ENCODE measurements at places on chromosomes 5 and 9. TPM values are rescaled to one million over a fixed set of nuclear protein-coding genes. Genes with fewer than 3 reads are reported as not detected.

DNA sequence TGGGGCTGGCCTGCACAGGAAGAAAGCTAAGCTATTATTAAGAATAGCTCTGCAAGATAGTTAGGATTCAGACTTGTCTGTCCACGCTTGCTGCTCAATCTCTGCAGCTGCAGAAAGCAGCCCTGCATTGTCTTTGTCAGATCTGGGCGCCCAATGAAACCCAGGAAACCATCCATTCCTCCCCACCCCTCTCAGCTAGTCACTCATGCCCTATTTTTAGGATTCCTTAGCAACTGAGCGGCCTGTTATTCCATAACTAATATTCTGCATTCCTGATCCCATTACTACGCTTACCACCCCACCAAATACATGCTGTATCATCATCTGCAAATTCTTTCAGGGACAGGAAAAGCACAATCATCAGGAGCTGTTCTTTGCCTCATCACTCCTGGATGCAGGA, 52.9 kb upstream of the APC start:
- no peaks in the 10 kb centered on the region for H3K4me1 ChIP-seq
- peak overlapping the region; percentile 55 for H3K27ac ChIP-seq
- DNase-seq: peak; percentile 41
- no peak overlapping the region for H3K4me3 ChIP-seq
- no peaks in the 10 kb centered on the region for H3K36me3 ChIP-seq

DNA sequence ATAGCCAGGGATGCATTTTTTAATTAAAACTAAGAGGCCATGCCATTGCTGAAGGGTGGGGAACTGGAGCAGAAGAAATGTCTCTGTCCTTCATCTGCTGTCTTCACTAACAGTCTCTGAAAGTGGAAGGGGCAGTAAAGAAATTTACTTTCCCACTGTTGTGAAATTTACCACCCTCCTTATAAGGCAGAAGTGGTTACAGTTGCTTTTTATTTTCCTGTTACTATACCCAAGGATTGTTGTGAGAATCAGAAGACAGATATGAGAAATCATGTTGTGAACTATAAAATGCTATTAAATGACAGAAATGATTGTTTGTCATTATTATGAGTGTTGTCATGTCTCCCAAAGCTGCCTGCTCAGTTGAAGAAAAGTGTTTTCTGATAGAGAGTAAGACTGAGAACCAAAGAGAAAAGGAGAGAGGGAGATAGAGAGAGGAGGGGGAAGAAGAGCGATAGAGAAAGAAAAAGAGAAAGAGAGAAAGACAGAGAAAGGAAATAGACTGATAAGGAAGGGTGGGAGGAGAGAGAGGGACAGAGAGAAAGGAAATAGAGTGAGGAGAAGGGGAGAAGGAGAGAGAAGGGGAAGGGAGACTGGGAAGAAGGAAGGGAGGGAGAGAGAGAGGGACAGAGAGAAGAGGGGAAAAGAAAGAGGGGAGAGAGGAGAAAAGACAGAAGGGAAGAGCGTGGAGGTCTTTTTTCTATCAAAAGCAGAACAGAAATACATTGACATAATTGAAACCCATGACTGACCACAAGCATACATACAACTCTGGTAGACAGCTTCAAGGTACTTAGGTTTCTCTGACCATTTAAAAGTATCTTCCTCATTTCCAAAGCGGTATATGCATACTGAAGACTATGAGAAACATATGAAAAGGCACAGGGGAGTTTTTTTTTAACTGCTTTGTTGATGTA, 22.5 kb downstream of the SEC61B start:
- DNase-seq: no peak
- H3K27ac ChIP-seq: no peak overlapping the region

- H3K36me3 ChIP-seq: no peaks in the 10 kb centered on the region
- DNase-seq: no peak
- H3K4me1 ChIP-seq: no peaks in the 10 kb centered on the region
- H3K4me3 ChIP-seq: no peak overlapping the region
- no peak overlapping the region for H3K27ac ChIP-seq
- H3K27me3 ChIP-seq: no peaks in the 10 kb centered on the region
Measured at GRCh38 chr5:111856876-111857466, 100.0 kb upstream of the NREP start.

GRCh38 chr5:15574806-15575325, 74.9 kb downstream of the FBXL7 start:
- no peaks in the 10 kb centered on the region for H3K27me3 ChIP-seq
- H3K4me1 ChIP-seq: peaks cover 50% of the 10 kb centered on the region
- H3K36me3 ChIP-seq: no peaks in the 10 kb centered on the region
- no peak for DNase-seq
- no peak overlapping the region for H3K4me3 ChIP-seq

- no peaks in the 10 kb centered on the region for H3K27me3 ChIP-seq
- DNase-seq: no peak
- H3K4me3 ChIP-seq: no peak overlapping the region
- H3K27ac ChIP-seq: no peak overlapping the region
Measured at GRCh38 chr5:73911761-73912393, 285.9 kb downstream of the ARHGEF28 start.

GRCh38 chr5:128424646-128425045, 113.4 kb downstream of the FBN2 start:
- no peaks in the 10 kb centered on the region for H3K4me1 ChIP-seq
- no peak for DNase-seq
- no peak overlapping the region for H3K4me3 ChIP-seq
- no peak overlapping the region for H3K27ac ChIP-seq
- no peaks in the 10 kb centered on the region for H3K27me3 ChIP-seq

DNA sequence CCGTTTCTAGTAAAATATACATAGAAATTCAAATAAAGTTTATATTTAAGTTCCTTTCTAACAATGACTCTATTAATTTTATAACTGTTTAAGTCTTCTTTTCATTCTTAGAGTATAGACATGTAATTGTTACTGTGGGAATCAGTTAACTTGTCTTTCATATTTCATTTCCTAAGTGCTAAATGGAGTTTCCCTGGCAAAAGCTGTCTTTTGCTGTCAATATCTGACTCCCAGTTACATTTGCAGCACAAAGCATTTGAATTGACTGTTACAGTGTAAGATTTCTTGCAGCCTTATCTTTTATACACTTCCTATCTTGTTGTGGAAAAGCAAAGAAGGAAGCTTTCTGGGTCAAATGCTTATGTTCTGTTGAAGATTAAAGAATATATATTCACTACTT, 1026.3 kb downstream of the CDH9 start:
- no peak overlapping the region for H3K27ac ChIP-seq
- no peak overlapping the region for H3K4me3 ChIP-seq
- no peaks in the 10 kb centered on the region for H3K36me3 ChIP-seq

DNA sequence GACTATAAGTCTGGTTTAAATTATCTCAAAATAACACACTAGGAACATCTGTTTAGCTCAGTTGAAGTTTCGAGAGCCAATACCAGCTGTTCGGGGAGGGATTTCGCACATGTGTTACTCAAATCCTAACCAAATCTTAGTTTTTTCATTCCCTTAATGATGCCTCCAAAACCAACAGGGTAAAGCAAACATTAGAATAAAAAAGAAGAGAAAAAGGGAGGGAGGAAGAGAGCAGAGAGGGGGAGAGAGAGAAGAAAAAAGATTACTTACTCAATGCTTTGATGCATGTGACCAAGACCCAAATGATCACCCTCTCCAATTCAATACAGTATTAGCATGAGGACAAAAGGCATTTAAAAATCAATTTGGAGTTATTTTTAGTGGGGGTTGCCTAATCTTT, 86.0 kb upstream of the NR5A1 start:
- no peak overlapping the region for H3K4me3 ChIP-seq
- no peaks in the 10 kb centered on the region for H3K4me1 ChIP-seq
- DNase-seq: no peak
- H3K27me3 ChIP-seq: no peaks in the 10 kb centered on the region

DNA sequence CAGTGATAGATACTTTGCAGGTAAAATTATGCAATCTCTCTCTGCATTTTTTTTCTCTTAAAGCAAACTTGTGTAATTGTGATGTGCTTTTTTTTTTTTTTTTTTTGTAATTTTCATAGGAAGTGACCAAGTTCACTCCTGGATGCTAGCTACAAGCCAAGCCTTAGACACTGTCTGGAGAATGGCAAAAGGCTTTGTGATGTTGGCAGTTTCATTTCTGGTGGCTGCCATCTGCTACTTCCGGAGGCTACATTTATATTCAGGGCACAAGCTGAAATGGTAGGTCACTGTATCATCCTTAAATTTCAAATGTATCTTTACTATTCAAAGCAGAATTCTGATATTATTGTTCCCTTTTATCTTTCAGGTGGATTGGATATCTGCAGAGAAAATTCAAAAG, 19.3 kb downstream of the OTULINL start:
- H3K27ac ChIP-seq: no peak overlapping the region
- no peaks in the 10 kb centered on the region for H3K27me3 ChIP-seq
- H3K4me1 ChIP-seq: no peaks in the 10 kb centered on the region
- no peak for DNase-seq
- H3K36me3 ChIP-seq: no peaks in the 10 kb centered on the region

DNA sequence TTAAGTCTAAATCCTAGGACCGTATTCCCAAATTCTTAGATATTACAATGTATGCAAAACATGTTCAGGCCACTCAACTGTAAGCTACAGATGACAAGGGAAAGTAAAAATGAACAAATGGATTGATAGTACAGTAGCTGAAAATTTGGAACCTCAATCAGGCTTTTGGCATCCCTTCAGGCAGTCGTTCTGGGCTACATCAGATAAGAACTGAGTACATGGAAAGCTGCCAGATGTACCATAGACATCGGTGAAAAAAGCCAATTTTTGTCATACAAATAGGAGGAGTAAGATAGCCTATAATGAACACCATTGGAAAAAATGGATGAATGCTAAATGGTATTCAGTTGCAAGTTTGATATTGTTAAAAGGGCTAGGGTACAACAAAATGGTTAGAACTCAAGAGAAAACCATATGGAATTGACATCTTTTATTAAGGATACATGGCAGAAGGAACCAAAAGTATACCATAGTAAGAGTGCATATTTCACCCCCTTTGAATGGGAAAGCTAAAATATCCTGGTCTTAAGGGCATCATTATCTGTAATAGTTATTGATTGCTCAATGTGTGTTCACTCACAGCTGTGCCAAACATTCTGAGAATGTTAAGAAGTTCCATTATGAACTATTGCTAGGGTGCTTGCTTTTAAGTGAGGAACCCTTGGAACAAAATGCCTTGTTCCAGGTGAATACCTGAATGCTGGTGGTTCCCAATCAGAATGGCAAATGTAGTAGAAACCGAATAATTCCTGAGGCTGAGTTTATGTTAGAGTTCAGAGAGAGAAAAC, 86.4 kb downstream of the NR3C1 start:
- H3K4me3 ChIP-seq: no peak overlapping the region
- peaks cover 7% of the 10 kb centered on the region for H3K36me3 ChIP-seq
- H3K27ac ChIP-seq: no peak overlapping the region
- no peaks in the 10 kb centered on the region for H3K27me3 ChIP-seq
- DNase-seq: no peak
- peaks cover 67% of the 10 kb centered on the region for H3K4me1 ChIP-seq

DNA sequence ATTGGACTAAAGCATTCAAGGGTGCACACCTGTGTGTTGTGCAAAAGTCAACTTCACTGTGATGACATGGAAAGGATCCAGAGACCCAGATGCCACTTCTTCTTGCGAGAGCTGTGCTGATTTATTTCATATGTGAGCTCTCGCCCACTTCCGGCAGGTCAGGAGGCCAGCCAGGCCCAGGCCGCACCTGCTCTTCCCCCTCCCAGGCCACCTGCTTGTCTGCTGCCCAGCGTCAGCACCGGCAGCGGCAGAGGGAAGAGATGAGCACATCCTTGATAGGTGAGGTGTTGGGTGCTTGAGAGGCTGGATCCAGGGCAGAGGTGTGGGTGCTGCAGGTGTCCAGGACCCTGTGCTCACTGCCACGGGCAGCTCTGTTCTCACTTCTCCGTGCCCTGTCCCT, 242.9 kb downstream of the FANCC start:
- no peak overlapping the region for H3K4me3 ChIP-seq
- peaks cover 84% of the 10 kb centered on the region for H3K4me1 ChIP-seq
- H3K36me3 ChIP-seq: no peaks in the 10 kb centered on the region

DNA sequence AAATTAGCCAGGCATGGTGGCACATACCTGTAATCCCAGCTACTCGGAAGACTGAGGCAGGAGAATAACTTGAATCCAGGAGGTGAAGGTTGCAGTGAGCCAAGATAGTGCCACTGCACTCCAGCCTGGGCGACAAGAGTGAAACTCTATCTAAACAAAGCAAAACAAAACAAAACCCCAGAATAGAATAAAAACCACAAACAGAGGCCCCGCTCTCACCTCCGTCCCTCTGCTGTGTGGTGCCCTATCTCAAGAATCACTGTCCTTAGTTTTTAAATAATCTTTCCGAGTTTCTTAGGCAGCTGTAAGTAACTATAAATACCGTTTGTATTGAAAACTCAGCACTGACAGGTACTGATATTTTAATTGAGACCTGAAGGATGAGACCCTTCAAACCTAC, 42.7 kb upstream of the IER5L start:
- no peak overlapping the region for H3K27ac ChIP-seq
- H3K4me1 ChIP-seq: peaks cover 29% of the 10 kb centered on the region
- no peaks in the 10 kb centered on the region for H3K27me3 ChIP-seq
- no peaks in the 10 kb centered on the region for H3K36me3 ChIP-seq
- DNase-seq: no peak

DNA sequence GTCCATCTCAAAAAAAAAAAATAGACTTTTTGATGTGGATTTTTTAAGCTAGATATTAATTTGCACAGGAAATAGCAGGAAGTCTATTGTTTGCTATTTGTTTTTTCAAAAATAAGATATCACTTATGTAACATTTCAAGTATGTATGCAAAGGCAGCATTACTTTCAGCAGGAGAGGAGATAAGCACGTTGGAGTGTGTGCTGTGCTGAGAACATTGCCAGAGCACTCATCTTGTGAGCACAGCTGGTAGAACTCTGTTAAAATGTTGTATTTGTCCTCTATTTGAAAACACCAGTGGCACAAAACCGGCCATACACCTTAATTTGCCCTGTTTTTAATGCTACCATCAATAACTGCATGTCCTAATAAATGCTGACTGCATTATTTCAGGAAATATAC, 1061.9 kb upstream of the CDH18 start:
- H3K4me1 ChIP-seq: no peaks in the 10 kb centered on the region
- no peak for DNase-seq
- no peak overlapping the region for H3K4me3 ChIP-seq
- no peaks in the 10 kb centered on the region for H3K36me3 ChIP-seq
- no peak overlapping the region for H3K27ac ChIP-seq

GRCh38 chr9:36222449-36222848, 31.7 kb downstream of the CLTA start:
- H3K27me3 ChIP-seq: no peaks in the 10 kb centered on the region
- no peak for DNase-seq
- no peaks in the 10 kb centered on the region for H3K4me1 ChIP-seq

Gene ORM2
- not detected for total RNA-seq

Gene MZB1
- total RNA-seq: 0.97 TPM

Measured in heart left ventricle (tissue), 16 donors.